Stimulated activated CD4-positive, alpha-beta T cell treated with anti-CD3 and anti-CD28 coated beads, Interleukin-2, amount 100 ng/mL, for 24 hours (primary cell): ENCODE measurements at places on chromosomes 1 and 21.

GRCh38 chr1:168112673-168113305 is 23.9 kb downstream of the GPR161 start:
- DNase-seq: peak; percentile 49

- no peak for DNase-seq
Measured at GRCh38 chr1:232244426-232244825, 385.5 kb downstream of the SIPA1L2 start.

DNA sequence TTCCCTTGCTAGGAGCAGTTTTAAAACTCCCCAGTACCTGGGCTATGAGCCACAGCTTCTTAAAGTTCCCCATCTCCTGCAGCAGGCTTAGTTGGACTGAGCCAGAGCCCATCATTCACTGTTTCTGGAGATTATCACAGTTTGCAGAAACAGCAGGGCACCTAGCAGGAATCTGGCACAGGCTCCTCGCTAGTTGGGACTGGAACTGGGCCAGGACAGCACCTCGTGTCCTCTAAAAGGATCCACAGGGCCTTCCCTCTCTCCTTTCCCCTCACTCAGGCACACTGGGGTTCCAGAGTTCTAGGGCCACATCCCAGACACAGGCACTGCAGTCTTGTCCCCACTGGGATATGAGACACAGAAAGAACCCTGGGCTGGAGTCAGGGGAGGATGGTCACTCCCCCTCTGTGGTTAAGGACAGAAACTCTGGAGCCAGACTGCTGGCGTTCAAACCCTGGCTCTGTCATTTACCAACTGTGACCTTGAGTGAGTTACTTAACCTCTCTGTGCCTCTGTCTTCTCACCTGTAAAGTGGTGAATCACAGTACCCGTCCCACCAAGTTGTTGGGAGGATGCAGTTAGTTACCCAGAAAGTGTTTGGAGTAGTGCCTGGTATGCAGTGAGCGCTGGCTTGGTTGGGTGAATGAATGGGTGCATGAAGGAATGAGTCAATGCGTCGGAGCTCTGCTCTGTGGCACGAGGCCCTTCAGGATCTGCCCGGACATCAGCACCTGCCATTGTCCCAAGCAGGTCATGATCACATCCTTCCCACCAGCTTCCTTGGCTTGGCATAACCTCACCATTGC is 18.8 kb upstream of the ECE1 start:
- no peak for DNase-seq

GRCh38 chr1:86468501-86468977 is at the start of gene CLCA1:
Gene CLCA1 (plus strand): TSS chr1:86468927. CDS start chr1:86468972, 45 bp downstream.
- no peak for DNase-seq

- no peak for DNase-seq
Measured at GRCh38 chr1:208230668-208231529, 13.3 kb downstream of the PLXNA2 start.

GRCh38 chr1:67627906-67628305 is 57.1 kb upstream of the GADD45A start:
- no peak for DNase-seq

DNA sequence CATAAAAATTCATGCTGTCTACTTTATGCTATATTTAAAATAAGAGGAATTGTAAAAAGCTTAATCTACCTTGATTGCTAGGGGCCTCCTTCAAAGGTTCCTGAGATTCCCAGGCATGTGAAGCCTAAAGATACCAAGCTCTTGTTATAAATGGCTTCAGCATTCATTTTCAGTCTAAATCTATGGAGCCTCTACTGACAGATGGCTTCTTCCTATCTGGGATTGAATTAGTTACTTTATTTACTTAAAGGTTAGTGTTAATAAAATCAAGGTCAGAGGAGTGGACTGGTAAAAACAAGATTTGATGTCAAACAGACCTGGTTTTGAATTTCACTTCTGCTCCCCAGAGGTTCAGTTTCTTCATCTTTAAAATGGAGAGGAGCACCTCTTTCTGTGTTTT is 93.7 kb downstream of the TNNI3K start:
- DNase-seq: no peak

DNA sequence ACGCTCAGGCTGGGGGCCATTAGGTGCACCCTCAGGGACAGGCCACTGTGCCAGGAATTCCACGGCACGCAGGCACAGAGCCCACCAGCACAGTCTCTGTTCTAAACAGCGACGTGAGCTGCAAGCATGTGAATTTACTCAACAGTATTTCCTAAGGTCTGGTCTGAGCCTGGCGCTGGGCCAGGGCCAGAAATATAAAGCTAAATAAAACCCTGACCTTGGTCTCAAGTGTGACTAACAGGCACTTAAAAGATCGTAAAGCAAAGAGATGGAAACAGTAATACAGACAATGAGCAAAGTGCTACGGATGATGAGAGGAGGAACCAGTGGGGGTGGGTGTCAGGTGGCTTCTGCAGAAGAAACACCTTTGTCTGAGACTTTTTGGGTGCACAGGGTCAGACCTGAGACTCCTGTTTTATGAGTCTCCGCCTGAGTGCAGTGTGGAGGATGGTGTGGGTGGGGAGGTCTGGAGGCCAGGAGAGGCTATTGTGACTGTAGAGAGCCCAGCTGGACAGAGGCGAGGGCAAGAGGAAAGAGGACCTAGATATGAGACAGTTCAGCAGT is 53.4 kb upstream of the EDN2 start:
- DNase-seq: no peak

- DNase-seq: no peak
Measured at GRCh38 chr1:240004086-240004749, 87.5 kb upstream of the FMN2 start.
